ENCODE measurements at places on chromosomes 13 and 19.

- no peak for DNase-seq
These were observed 4.1 kb upstream of the NANOS2 start for GRCh38 chr19:45918721-45919120.

DNA sequence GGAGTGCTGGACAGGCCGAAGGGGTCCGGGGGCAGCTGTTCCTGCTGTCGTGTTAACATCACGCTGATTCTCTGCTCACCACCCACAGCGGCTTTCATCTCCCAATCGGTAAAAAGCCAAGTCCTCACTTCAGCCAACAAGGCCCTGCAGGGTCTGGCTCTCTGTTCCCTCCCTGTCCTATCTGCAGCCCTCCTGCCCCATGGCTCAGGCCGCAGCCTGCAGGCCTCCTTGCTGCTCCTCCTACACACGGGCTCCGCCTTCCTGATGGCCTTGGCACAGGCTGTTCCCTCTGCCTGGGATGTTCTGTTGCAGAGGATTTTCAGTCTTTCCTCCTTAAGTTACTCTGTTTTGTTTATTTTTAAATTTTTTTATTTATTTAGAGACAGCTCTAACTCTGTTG lies 22.2 kb downstream of the FUZ start:
- DNase-seq: peak; percentile 72

DNA sequence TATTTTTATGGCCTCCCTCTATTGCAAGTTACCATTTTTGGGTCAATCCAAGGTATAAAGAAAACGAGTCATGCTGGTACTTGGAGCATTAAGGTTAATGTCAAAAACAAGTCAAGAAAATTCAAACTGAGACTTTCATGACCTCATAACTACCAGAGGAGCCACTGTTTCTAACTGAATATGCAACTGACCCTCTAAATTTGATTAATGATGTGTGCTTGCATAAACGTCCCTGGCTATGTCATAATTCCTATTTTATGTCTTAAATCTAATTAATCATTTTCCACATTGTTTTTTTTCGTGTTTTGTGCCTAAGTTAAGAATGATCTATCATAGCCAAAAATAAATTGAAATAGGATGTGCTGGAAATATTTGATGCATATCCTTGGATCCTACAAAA lies 396.7 kb upstream of the GPC6 start:
- DNase-seq: no peak

DNA sequence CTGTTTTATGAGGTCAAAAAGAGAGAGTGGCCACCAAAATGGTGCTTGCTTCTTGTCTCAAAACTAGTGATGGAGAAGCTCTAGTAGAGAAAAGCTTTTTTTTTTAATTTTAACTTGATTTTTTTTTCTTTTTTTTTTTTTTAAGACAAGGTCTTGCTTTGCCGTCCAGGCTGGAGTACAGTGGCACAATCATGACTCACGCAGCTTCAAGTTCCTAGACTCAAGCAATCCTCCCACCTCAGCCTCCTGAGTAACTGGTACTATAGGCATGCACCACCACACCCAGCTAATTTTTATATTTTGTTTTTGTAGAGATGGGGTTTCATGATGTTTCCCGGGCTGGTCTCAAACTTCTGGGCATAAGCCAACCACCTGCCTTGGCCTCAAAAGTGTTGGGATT lies 279.0 kb downstream of the TBC1D4 start:
- no peak for DNase-seq

DNA sequence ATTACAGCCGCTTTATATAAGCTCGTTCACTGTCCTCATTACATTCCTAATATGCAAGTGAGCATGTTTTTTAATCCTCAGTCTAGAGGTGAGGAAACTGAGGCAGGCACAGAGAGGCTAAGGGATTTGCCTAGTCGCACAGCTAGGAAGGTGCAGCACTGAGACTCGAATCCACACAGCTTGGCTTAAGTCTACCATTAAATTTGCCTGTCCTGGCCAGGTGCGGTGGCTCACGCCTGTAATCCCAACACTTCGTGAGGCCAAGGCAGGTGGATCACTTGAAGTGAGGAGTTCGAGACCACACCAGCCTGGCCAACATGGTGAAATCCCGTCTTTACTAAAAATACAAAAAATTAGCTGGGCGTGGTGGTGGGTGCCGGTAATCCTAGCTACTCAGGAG lies 8.0 kb downstream of the RPS16 start:
- DNase-seq: no peak

GRCh38 chr19:50318438-50318837 lies 10.7 kb downstream of the KCNC3 start:
- no peak for DNase-seq

- DNase-seq: no peak
These were observed 38.4 kb downstream of the ACTN4 start for GRCh38 chr19:38685666-38686529.

DNA sequence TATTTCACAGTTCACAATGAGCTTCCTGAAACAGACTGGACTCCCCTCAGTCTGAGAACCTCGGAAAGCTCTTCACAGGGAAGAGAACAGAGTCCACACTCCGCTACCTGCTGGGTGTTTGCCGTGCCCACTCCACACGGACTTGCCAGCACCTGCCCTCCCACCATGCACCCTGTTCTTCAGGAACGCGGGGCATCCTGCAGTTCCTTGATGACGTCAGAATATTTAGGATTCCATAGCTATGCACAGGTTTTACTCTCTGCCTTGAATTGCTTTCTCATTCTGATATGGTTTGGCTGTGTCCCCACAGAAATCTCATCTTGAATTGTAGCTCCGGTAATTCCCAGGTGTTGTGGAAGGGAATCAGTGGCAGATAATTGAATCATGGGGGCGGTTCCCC lies 74.4 kb upstream of the FARP1 start:
- DNase-seq: no peak

DNA sequence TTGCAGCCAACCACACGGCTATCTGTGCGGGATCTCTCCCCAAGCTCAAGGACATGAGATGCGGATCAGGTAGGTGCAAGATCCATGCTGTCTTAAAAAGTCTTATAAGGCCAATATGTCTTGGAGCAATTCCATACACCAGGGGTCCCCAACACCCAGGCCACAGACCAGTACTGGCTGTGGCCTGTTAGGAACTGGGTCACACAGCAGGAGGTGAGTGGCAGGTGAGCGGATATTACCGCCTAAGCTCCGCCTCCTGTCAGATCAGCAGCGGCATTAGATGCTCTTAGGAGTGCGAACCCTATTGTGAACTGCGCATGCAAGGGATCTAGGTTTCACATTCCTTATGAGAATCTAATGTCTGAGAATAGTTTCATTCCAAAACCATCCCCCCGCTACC lies 68.8 kb upstream of the ZNF599 start:
- DNase-seq: no peak

- DNase-seq: no peak
These were observed 13.6 kb upstream of the ACOD1 start for GRCh38 chr13:76934671-76935070.

DNA sequence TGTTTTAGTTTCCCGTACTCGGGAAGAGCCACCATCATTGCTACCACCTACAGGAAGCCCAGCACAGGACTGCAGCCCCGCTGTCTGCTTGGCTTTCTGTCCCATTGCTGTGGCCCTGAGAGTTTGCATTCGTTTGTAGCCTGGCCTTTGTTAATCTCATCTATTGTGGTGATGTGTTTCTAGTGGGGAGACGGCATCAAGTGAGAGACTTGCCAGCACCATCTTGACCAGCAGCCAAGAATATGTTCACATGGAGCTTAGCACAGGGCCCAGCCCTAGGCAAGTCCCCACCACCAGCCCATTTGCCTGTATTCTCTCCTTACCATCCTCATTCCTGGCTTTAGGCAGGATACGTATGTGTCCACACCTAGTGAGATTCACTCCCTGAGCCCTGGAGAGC lies 17.3 kb upstream of the OVOL3 start:
- DNase-seq: peak; percentile 41

DNA sequence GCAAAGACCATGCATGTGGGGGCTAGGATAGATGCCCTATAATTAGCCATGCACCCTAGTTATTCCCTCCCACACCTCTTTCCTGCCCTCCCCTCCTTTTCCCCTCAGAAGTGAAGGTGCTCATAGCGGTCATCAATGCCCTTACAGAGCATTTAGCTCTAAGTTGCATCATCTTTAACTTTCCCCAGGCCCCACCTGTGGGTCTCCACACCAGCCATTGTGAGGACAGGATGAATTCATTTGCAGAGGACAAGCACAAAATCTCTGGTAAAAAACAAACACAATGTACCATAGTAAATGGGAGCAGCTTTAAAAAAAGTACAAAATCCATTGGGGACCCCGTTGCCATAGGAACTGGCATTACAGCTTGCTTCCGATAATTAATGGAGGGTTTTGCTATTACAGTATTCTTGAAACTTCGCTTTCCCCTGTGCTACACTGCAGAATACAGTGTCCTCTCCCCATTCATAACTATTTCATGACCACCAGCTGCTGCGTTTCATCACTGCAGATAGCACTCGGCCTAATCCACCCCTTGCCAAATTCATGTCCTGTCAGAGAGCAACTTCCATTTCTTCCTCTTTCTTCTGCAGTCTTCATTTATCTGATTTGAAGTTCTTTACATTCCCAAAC lies 110.5 kb downstream of the ZDHHC20 start:
- DNase-seq: no peak

GRCh38 chr19:13139633-13140311 lies 10.4 kb downstream of the STX10 start:
- DNase-seq: no peak

DNA sequence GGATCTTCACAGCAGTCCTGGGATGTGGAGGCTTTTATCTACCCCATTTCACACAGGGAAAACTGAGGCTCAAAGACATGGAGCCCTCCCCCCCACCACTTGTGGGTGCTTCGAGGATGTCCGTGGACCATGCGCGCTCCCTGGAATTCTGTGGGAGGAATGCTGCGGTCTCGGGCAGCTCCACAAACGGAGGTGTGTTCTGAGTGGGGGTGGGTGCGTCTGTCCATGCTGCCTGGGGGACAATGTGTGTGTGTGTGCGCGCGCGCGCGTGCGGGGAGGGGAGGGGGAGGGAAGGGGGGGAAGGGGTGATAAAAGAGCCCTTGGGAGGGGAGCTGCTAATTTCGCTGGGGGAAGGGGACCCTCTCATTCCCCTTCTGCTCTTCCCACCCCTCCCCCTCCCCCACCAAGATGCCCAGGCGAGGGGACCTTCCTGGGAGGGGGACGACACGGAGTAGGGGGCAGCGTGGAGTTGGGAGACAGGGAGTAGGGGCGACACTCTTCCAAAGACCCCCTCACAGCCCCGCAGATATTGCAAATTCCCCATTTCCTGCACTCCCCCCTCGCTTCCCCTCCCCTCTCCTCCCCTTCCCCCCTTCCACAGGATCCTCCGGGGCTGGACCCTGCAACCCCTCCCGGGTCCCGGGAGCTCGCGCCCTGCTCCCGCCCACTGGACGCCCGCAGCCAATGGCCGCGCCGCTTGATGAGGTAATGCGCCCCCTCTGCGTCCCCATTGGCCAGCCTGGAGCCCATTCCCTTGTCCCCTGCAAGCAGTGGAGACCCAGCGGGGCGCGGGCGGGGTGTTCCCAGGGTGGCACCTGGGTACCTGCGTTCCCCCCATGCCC lies 18.9 kb upstream of the ZNRF4 start:
- no peak for DNase-seq

DNA sequence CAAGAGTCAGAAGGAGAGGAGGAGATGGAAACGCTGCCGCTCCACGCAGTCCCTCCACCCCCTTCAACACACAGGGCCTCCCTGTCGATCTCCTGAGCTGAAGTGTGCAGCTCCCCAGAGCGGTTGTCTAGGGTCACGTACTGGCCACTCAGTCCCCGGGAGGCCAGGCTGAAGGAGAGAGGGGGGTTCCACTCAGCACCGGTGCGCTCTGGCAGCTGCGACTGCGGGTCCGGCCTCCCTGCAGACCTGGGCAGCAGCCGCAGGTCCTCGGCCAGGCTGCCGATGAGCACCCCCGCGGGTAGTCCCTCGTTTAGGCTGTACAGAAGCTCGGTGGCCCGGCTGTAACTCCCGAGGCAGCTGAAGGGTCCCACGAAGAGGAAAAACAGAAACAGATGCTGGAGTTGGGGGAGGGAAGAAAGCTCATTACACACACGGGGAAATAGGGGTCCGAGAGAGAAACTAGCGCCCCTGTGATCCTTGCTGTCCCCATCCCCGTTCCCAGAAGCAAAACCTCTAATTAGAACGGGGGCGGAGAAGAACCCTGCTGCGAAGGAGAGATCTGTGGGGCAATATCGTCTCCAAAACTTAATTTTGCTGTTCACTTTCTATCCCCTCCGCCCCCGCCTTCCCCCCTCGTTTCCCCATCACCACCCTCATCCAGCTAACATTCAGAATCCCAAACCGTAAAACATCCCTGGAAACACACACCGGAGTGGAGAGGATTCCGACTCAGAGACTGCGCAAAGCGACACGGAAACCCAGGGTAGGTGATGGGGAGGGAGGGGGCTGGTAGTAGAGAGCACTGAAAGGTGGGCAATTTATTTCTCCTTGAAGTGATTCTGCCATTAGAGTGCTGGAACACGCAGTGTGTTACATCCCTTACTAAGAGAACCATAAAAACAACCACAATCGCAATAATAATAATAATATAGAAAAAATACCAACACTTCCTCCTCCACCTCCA lies 1.8 kb downstream of the PCDH20 start:
- peak; percentile 22 for DNase-seq

DNA sequence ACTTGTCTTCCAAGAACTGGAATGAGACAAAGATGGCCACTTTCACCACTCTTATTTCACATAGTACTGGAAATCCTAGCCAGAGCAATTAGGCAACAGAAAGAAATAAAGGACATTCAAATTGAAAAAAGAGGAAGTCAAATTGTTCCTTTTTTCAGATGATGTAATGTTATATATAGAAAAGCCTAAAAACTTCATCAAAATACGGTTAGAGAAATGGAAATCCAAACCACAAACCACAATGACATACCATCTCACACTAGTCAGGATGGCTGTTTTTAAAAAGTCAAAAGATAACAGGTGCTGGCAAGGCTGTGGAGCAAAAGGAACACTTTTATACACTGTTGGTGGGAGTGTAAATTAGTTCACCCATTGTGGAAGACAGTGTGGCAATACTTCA lies 113.3 kb upstream of the SPRY2 start:
- DNase-seq: no peak

DNA sequence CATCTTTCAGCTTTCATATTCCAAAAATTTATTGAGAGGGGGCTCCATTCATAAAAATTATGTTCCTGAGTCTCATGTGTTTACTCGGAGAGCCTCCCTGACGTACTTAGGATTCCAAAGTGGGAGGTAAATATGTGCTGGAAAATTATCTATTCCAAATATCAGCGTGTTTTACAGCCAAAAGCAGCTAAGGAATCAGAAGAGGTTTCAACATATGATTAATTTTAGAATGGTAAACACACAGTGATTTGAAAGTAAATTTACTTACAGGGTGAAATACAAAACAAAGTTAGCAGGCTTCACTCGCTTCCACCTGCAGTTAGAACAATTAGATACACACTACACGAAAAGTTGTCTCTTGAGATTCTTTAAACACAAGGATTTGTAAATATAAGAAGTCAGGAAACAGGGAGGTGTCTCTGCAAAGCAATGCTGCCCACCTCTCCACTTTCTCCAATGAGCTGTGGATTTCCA lies 313.8 kb upstream of the NBEA start:
- DNase-seq: no peak

- DNase-seq: no peak
These were observed 6.3 kb downstream of the THSD1 start for GRCh38 chr13:52399708-52400107.

GRCh38 chr19:2495651-2496316 lies 19.9 kb downstream of the GADD45B start:
- peak; percentile 68 for DNase-seq

Measured in left ventricle myocardium superior (tissue), 1 donor.